ENCODE measurements at places on chromosomes 3 and 15.

DNA sequence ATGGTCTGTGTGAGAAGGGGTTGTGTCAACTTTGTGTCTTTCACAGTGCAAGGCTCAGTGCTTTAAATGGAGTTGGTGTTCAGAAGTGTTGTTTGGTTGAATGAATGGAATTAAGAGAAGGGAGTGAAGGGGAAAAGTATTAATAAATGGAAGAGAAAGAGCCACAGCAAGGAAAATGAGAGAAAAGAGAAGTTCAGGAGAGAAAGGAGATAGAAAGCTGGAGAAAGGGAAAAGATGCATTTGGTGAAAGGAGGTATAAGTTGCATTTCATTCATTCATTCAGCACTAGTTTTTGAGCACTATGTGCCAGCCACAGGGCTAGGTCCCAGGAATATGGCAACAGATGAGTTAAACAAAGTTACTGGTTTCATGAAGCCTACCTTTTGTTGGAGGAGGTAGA, 34.3 kb upstream of the PPP4R2 start:
- no peak for DNase-seq

DNA sequence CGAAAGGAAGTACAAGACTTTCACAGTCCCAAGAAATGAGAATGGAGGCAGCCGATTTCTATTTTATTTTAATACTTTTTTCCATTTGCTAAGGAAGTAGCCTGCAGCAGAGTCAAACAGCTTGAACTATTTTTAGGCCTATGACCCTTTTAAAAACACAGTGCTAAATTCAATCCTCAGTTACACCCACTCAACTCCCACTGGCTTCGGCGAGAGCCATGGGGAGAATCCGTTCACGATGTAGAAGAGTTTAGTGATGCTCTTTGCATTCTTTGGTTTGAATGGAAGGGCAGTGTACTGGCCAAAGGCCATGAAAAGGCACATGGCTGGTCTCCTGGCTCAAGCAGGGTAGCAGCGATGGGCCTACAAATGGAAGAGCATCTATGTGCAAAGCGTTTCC, 343.5 kb downstream of the FOXP1 start:
- no peak for DNase-seq

DNA sequence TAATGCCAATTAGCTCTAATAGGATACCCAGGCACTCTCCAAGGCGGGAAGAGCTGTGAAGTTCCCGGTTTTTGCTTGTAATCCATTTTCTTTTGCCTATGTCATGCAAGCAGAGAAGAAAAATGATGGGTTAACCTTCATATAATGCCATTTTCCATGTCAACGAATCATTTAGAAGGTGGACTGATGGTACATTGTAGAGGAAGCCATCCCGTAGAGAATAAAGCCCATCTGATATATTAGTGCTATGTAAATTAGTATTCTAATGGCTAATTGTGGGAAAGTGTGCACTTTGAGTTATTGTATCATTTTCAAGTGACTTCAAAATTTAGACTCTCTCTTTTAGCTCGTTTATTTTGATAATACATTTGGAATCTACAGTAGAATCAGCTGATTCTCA, 509.1 kb downstream of the ROBO2 start:
- no peak for DNase-seq

GRCh38 chr3:134351427-134351826, 22.8 kb downstream of the AMOTL2 start:
- DNase-seq: no peak

DNA sequence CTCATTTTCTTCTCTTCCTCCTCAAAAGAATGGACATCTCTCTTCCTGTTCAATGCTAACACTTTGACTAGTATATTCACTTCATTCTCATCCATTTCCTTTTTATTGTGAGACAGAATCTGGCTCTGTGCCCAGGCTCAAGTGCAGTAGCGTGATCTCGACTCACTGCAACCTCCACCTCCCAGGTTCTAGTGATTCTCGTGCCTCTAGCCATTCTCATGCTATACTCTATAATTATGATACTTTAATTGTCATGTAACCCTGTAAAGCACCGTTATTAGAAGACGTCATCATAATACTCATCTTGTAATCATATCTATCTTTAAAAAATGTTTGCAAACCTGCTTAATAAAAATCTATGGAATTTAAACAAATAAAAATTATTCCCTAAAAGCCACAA, 107.0 kb downstream of the SHOX2 start:
- no peak for DNase-seq

DNA sequence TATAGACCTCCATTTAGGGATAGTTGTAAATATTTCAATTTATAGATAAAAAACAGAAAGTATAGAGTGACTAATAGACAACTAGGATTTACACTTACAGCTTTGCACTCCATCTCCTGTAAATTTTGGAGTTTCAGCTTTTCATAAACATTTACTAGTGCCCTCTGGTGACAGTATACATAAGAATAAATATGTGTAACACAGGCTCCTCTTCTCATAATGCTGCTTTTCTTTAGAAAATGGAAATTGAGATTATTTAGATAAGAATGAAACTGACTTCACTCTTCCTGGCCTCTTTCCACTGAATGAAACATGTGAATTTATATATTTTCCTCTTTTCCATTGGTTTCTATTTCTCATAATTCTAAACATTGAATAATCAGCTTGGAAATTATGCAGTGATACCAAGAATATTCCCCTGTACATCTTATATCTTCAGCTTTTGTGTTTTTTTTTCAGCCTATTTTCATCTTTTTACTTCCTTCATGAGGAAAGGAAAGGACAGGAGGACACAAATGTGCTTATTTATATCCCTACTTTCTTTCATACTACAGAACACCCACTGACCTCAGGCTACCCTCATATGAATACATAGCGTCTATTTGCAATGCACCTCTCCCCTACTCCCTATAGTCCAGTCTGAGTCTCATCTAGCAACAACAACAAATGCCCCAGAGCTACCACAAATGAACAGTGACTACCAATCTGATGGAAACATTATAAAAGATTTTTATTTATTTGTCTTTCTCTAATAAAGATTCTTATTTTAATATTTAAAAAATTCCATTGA, 103.1 kb upstream of the CCDC39 start:
- no peak for DNase-seq

GRCh38 chr3:99529265-99529664, 109.1 kb upstream of the COL8A1 start:
- no peak for DNase-seq

DNA sequence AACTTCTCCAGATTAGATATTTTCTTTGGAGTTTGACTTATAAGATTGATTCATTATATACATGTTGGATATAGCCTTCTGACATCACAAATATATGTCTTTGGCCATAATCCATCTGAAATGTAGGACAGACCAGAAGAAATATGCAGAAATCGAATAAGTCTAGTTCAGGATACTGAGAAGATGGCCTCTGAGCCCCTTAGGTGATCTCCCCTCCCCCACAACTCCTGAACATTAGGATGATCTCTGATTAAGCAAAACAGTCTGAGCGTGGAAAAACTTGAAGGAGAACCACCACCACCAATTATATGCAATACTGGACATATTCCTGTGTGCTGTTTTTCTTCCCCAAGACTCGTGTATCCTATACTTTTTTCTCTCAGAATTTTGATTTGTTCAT, 3.2 kb downstream of the SETD5 start:
- DNase-seq: no peak

DNA sequence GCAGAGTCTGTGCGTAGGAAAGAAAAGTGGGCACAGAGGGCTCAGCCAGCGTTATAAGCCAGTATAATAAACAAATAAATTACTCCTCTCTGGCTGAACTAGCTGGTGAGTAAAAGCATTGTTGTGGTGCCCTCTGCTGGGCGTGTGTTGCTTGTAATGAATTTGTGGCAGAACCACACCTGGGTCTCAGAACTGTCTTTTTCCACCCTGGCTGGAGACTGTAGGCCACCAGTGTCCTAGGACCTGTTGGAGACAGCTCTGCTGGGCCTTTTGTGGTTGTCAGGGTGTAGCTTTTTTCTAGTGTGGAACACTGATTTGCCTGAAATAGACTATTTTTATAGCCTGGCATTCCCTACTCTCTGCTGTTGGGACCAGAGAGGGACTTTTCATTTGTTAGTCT, 130.5 kb upstream of the EIF1B start:
- DNase-seq: peak; percentile 17

GRCh38 chr15:88865498-88866099, 29.7 kb downstream of the HAPLN3 start:
- DNase-seq: no peak

GRCh38 chr3:74590620-74591262, 23.7 kb downstream of the CNTN3 start:
- no peak for DNase-seq

- no peak for DNase-seq
These were observed 3.8 kb downstream of the SUCNR1 start for GRCh38 chr3:151877269-151877668.

GRCh38 chr15:57329582-57330367, 46.5 kb upstream of the CGNL1 start:
- peak; percentile 95 for DNase-seq

GRCh38 chr3:111603679-111604078, 8.5 kb upstream of the ZBED2 start:
- DNase-seq: no peak

DNA sequence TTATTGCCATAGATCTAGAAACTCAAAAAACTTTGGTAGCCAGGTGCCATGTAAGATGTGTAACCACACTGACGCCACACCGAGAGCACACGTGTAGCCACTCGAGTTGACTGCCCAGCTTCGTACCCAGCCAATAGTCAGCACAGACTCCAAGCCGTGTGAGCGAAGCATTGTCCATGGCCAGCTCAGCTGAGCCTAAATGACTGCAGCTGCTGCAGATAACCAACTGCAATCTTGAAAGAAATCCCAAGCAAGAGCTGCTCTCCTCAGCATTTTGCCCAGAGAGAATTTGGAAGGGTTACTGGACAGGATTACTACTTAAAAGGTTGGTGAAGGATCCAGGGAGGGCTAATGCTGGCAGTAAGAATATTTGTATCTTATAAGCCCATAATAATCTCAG, 193.0 kb upstream of the THRB start:
- no peak for DNase-seq

DNA sequence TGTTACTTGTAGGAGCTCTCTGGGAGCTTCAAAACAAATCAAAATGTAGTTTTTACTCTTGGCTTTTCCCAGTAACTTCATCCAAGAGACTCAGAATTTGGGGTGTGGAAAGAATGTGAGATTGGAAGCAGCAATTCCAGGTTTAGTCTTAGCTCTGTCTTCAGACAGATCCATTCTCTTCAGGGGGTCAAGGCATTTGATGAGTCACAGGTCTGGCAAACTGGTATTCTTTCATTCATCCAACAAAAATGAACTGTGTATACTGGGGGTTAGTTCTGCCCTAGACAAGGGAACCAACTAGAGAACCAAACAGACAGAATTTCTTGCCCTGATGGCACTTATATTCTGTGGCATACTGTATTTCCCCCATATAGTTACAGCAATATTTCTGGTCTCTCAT, 36.3 kb upstream of the CADPS start:
- no peak for DNase-seq

DNA sequence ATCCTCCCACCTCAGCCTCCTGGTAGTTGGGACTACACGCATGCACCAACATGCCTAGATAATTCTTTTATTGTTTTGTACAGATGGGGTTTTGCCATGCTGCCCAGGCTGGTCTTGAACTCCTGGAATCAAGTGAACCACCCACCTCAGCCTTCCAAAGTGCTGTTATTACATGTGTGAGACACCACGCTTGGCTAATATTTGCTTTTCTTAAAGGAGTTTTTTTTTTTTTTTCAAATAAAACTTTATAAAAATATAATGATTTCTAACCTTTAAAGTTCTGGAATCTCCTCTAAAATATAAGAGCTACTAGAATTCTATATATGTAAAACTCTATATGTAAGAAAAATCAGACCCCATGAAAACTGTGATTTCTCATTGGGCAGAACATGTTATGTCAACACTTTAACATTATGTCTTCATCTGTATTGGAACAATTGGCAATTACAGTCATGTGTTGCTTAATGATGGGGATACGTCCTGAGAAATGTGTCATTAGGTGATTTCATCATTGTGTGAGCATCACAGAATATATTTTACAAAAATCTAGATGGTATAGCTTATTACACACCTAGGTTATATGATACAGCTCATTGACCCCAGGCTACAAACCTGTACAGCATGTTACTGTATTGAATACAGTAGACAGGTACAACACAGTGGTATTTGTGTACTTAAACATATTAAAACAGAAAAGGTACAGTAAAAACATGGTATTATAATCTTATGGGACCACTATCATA, 377.0 kb downstream of the PLCL2 start:
- no peak for DNase-seq

- DNase-seq: no peak
These were observed 5.7 kb downstream of the CISH start for GRCh38 chr3:50605901-50606326.

GRCh38 chr3:86653661-86654205, 337.2 kb downstream of the VGLL3 start:
- DNase-seq: no peak

DNA sequence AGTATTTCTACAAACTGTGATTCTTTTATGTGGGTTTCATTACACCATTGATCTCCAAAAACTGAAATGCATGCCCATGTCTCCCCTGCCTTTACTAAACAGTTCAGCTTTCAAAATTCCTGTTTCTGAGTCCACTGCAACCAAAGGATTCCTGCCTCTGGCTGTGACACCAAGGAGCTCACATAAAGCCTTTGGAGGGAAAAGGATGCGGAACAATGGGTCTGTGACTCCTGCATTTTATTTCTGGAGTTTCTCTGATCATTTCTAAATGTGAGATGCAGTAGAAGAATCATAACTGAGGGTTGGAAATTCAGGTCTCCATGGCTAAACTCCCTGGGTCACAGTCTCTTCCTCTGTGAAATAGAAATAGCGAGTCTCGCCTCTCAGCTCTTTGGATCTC, 149.5 kb downstream of the MEX3B start:
- no peak for DNase-seq

DNA sequence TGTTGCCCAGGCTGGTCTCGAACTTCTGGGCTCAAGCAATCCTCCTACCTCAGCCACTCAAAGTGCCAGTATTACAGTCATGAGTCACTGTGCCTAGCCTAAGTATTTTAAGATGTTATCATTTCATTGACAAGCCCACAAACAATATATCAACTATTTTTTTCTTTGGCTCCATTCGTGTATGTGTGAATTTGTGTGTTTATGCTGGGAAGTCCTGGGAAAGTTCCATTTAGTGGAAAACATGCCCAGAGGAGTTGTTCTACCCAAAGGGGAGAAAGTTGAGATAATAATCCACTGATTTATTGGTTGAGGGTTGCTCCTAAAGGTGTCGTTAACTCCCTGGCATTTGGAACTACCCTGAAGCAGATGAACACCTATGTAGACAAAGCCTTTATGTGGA, 58.8 kb downstream of the KIF9 start:
- DNase-seq: no peak

GRCh38 chr3:64267721-64268604, 42.7 kb upstream of the PRICKLE2 start:
- DNase-seq: peak; percentile 40

GRCh38 chr3:115698851-115699591, 75.7 kb downstream of the GAP43 start:
- no peak for DNase-seq

DNA sequence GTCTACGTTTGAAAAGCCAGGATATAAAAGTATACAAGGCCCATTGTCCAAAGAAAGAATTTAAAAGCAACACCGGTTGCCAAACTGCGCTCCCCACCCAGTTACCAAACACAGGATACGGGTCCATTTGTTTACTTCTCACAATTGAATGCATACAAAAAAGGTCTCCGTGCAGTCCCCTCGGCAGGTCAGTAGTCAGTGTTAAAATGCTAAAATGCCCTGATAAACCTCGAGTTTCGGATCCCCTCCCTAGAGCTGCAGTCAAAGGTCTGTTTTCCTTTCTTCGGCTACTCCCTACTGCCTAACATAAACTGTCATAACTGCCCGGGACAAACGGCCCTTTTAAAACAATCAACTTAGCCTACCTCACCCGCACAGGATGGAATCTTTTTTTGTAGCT, 534.6 kb downstream of the FOXP1 start:
- DNase-seq: no peak

Data from RCC 7860 (cell line).